ENCODE measurements at places on chromosomes 4 and X. TPM values are rescaled to one million over a fixed set of nuclear protein-coding genes. Genes with fewer than 3 reads are reported as not detected.

Gene HPSE
- 3.9 TPM for total RNA-seq

Gene JADE1
- 11.0 TPM for total RNA-seq

GRCh38 chr4:18075823-18076433 is 54.4 kb upstream of the LCORL start:
- DNase-seq: no peak

- DNase-seq: no peak
Measured at GRCh38 chr4:176479767-176480166, 160.0 kb downstream of the SPCS3 start.

- no peak for DNase-seq
Measured at GRCh38 chr4:38832206-38832605, 24.4 kb downstream of the TLR6 start.

Gene UGT2A1
- 2.6 TPM for total RNA-seq
